Esophagus mucosa (tissue), 1 donor: ENCODE measurements at places on chromosomes 2 and 18. TPM values are rescaled to one million over a fixed set of nuclear protein-coding genes. Genes with fewer than 3 reads are reported as not detected.
A peak's percentile ranks its signal among the peaks of the same experiment; 100 is the strongest.

DNA sequence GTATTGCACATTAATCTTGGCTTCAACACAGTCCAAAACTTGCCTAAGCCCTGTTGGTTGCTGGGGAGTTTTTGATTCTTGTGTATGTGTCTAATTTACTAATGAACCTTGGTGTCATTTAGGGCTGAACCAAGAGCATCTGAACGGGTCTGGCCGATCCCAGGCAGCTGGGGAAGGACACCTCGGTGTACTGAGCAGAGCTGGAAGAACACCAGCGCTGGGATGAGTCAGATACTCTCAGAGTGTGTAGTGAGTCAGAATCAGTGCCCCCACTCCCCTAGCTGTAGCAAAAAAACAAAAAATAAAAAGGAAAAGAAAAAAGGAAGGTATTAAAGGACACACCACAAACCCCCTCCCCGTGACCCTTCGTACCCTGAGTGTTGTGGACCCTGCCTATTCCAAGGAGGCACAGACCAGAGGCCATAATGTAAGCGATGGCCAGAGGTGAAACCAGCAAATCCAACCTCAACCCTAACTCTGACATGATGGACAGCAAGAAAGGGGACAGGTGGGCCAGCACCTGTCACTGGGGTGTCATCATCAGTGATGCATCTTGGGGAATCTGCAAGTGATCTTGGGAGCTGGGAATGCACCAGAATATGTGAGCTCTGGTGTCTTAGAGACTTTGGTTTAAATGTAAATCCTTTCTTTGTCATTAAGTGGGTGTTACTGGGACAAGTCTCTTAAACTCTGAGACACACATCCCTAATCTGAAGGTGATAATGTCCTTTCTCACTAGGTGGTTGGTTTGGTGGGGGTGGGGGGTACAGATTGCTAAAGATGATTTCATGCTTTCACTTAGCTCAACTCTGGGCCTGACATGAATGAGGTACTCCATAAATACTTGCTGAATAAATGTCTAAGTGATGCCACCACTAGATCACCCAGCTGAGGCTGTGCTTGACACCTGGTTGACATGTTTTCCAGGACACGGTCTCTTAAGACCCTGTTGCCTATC, 34.2 kb upstream of the NCOA1 start:
- peak; percentile 96 for ATAC-seq

- ATAC-seq: no peak
Measured at GRCh38 chr2:145360129-145360790, 840.3 kb upstream of the ZEB2 start.

- peak; percentile 92 for ATAC-seq
Measured at GRCh38 chr2:58107803-58108710, 61.5 kb downstream of the VRK2 start.

GRCh38 chr18:30280186-30280585, 762.4 kb downstream of the DSC3 start:
- ATAC-seq: no peak

DNA sequence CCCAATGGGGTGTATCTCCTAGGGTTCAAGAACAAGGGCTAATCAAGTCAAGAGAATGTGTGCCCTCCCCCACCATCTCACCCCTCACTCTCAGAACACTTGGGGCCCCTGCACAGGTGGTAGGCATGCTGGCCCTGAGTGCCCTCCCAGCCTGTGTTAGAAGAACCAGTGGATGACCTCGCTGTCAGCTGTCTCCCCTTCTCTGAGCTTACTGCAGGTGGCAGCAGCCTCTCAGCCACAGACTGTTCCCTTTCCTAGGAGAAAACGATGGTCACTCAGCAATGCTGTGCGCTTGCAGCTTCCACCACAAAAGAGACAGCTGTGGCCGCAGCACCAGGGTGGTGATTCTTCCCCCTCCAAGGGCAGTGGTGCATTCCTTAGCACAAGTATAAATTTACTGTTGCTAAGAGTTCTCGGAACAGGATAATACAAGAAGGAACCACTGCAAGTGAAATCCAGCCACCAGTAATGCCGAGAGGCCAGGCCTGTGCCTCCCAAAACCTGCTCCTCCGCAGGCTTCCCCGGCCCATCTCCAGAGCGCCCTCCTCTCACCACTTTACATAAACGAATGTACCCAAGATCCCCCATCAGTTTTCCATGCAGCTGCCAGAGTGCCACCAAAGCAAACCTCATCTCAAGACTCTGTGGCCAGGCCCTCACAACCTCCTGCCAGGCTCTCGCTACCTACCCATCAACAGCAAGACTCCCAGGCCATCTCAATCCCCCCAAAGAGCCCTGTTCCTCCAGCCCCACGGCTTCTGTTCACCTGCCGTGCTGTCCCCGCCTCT, 935 bp upstream of the RAMP1 start:
- peak; percentile 85 for ATAC-seq

UGT1A5 gene
- 0.68 TPM for total RNA-seq

DNA sequence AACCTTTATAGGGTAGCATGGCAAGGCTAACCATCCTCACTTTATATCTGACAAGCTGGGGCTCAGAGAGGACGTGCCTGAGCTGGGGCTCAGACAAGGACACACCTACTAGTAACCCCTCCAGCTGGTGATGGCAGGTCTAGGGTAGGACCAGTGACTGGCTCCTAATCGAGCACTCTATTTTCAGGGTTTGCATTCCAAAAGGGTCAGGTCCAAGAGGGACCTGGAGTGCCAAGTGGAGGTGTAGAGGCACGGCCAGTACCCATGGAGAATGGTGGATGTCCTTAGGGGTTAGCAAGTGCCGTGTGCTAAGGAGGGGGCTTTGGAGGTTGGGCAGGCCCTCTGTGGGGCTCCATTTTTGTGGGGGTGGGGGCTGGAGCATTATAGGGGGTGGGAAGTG, 1.2 kb upstream of the DES start:
- ATAC-seq: no peak

PLCD4 gene
- 5.7 TPM for total RNA-seq

DNA sequence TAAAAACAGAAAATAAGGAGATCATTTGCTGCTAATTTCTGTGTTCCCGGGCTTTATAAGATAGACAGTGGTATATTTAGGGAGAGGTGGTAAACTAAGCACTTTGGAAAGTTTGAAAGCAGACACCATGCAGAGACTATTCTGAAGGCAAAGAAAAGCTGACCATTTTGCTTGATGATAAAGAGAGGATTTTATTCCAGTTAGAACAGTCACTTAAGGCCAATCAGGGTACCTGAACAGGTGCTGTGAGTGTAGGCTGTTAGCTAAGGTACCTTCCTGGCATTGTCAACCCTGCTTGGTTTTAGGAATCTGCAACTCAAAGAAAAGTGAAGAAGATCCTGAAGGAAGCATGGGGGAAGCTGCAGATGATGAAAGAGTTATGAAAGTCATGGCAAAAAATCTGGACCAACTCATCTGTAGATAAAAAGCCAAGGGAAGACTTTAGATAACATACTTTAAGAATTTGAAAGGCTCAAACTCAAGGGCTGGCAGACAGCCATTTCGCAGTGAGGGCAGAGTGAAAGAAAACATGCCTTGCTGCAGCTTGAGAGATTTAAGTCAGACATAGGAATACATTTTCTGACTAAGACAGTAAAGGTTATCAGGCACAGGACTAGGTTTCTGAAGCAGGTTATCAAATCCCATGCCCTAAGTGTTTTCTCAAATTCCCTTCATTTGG, 80.1 kb upstream of the ARL5A start:
- no peak for ATAC-seq

HAAO gene
- total RNA-seq: 4.1 TPM

- no peak for ATAC-seq
Measured at GRCh38 chr18:49843778-49844625, 30.7 kb upstream of the ACAA2 start.

DNA sequence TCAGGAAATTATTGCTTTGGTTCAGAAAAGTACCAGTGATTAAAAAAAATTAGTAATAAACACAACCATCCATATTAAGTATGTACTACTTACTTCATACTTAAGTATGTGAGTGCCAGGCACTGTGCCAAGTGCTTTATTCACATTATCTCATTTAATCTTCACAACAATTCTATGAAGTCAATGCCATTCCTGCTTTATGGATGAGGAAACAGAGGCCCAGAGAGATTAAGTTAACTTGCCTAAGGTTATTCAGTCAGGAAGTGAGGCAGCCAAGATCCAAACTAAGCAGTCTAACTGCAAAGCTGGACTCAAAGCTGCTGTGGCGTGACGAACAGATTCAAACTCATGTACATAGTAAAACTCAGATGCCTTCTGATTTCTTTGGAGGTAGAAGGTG, 22.3 kb downstream of the DTNB start:
- peak; percentile 89 for ATAC-seq

- ATAC-seq: no peak
Measured at GRCh38 chr2:218897394-218898108, 16.9 kb downstream of the WNT10A start.

LIMS3 gene
- total RNA-seq: not detected

DPP10 gene
- total RNA-seq: not detected

NT5C1B gene
- total RNA-seq: not detected

GATA6 gene
- total RNA-seq: 0.32 TPM

- no peak for ATAC-seq
Measured at GRCh38 chr2:165240916-165241315, 1.7 kb downstream of the SCN2A start.

- ATAC-seq: peak; percentile 10
Measured at GRCh38 chr2:231189571-231190495, 8.6 kb upstream of the ARMC9 start.

GRCh38 chr2:81734981-81735380, 1430.4 kb upstream of the LRRTM1 start:
- ATAC-seq: no peak

FHOD3 gene
- 3.0 TPM for total RNA-seq

DNA sequence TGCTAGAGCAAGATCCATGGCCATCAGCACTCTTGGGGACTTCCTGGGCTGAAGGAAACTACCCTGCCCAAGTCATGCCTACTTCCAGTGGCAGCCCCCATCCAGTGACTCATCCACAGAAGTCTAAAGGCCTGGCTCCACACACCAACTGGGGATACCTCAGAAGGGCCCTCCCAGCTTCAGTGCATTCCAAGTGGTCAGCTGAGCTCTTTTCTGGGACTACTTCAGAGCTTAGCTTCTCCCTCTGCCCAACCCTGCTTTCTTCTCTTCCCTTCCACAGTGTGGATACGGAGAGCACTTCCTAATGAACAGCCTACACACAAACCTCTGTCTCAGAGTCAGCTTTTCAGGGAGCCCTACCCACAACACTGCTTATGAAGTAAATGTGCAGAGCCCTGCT, 66.5 kb downstream of the CLHC1 start:
- no peak for ATAC-seq

HSBP1L1 gene
- total RNA-seq: 15.5 TPM

FOXI3 gene
- total RNA-seq: not detected

DNA sequence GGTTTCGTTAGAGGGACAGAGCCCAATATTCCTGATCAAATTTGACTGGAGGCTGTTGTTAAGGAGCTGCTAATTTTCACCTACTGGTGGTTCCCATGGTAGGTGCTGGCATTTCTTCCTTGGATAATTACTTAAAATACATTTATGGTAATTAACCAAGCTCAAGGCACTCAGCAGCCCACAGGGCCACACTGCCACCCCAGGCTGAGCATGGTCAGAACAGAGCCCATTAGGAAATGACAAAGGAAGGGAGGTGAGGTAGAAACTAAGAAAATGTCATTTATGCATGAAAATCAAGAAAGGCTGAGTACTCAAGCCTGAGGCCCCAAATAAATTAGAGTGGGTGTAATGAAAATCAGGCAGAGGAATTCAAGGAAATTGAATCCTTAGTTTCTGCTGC, 510.2 kb upstream of the GYPC start:
- no peak for ATAC-seq

- no peak for ATAC-seq
Measured at GRCh38 chr2:196288006-196288538, 116.7 kb upstream of the STK17B start.

DNA sequence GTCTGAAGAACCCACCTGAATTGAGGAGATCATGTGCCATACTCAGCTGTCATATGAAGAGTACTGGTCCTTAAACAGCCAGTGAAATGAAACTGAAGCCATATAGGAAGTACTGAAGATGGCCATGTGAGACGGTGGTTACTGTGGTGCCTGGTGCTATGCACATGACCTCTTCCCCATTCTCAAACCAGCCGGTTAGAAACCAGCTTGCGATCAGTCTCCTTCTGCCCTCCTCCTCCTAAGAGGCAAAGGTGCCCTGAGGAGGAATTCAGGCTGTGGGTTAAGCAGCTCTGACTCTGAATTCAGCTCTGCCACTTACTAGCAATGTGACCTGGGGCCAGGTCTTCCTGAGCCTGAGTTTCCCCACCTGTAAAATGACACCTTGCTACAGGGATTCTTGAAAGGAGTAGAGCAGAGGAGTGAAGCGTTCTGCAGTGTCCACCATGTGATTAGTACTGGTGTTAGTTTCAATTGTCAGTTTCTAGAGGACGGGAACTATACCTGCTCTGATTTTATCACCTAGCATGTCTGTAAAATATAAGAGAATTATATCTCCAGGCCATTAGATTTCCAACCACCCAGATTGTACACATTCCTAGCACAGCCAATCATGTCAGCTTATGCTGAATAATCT, 5.1 kb downstream of the FECH start:
- ATAC-seq: no peak

ABCB11 gene
- total RNA-seq: not detected

DNA sequence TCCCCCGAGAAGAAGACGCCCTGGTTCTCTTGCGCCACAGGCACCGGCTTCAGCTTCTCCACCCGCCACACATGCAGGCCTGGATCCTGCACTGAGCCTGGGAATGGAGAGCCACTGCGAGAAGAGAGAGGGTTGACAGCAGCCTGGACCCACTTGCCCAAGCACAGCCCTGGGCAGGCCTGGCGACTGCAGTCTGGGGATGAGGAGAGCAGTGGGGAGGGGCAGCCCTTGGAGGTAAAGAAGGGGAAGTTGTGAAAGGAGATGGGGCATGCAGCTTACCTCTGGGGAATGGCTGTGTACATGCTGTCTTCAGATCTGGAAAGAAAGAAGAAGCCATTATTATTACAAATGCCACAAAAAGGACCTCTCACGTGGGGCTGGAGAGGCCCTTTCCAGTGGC, 8.3 kb downstream of the CAPG start:
- no peak for ATAC-seq

- no peak for ATAC-seq
Measured at GRCh38 chr18:23887493-23887892, 127.1 kb upstream of the TTC39C start.

GRCh38 chr2:9282128-9283112, 75.8 kb downstream of the ASAP2 start:
- ATAC-seq: no peak

IL1RL2 gene
- total RNA-seq: 8.1 TPM

- ATAC-seq: no peak
Measured at GRCh38 chr2:54845514-54845913, 122.1 kb downstream of the EML6 start.

GRCh38 chr2:237451643-237452469, 35.2 kb upstream of the MLPH start:
- no peak for ATAC-seq

C1GALT1C1L gene
- 0.16 TPM for total RNA-seq

TUBA4A gene
- 138 TPM for total RNA-seq
